Stimulated activated CD4-positive, alpha-beta T cell treated with anti-CD3 and anti-CD28 coated beads, Interleukin-2, amount 100 ng/mL, for 24 hours (primary cell): ENCODE measurements at places on chromosomes 6 and 20.

DNA sequence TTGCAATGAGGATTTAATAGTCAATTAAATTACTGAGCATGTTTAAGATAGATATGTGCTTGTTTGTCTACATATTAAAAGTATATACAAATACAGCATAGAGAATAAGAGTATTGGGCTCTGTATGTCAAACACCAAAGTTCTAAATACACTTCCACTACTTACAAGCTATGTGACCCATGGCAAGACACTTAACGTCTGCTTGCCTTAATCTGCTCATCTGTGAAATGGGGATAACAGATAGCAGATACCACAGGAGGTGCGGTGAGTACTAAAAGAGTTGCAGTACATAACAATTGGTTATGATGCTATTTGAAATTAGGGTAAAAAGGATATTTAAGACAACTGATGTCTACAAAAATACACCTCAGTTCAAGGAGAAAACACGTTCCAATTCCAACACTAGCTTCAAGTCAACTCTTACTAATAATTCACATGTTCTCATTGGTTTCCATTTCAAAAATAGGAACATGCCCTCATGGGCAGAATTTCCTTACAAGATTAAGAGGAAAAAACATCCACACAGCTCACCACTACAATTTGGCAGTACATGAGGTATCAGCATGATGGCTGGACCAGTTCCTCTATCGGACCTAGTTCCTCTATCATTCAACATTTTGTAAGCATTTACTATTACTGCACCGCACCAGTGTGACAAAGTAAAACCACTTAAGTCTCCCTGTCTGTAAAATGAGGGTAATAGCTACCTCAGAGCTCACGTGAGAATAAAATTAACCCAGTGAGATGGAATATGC lies 101.1 kb downstream of the SMLR1 start:
- DNase-seq, result no peak

DNA sequence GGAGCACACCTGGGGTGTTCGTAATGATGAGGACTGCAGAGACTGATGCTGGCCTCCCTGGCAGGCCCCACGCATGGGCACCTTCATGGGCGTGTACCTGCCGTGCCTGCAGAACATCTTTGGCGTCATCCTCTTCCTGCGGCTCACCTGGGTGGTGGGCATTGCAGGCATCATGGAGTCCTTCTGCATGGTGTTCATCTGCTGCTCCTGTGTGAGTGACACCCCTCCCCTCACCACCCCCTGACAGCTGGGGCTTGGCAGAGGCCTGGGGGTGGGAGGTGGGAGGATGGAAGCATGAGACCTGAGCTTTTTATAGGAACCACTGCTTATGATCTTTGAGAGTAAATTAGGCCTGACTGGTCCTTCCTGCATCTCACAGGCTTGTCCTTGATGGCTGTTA lies 6.7 kb downstream of the SLC12A5 start:
- DNase-seq, result no peak

- DNase-seq, result no peak
Measured at GRCh38 chr20:873875-874607, 40.5 kb downstream of the FAM110A start.

GRCh38 chr20:29878777-29879442 lies 1378.6 kb upstream of the DEFB115 start:
- DNase-seq, result no peak

DNA sequence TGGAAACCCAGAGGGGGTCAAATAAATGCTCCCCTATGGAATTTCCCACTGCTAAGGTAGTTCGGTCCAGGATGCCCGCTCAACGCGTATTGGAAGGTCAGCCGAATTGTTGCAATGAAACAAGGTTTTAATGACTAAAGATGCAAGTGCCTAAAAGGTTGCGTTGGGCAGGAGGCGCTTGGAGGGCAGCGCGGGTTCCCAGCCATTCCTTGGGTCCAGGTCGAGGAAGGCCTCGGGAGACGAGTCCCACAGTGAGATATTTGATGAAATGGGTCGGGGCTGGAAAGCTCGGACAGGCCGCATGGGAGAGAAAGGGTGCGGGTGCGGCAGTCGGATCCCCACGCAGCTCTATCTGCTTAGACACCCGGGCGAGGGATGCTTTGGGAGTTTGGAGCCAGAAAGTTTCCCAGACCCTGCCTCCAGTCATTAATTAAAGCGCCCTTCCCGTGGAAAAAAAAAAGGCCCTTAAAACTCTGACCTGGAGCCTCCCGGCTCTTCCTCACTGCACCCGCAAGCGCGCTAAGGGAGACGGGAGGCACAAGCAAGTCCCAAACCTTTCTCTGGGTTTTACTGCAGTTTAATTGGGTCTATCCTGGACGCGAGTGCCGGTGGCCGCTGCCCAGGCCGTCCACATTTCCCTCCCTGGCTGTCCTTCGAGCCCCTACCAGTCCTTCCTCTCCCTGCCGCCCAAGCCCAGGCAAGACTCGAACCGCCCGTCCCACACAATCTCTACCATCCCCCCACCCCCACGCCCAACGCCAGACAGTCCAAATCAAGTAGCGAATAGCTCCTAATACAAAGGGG lies 24.2 kb downstream of the TFAP2A start:
- DNase-seq, result no peak

GRCh38 chr6:35911871-35912653 lies 8.8 kb downstream of the SRPK1 start:
- DNase-seq, result no peak

DNA sequence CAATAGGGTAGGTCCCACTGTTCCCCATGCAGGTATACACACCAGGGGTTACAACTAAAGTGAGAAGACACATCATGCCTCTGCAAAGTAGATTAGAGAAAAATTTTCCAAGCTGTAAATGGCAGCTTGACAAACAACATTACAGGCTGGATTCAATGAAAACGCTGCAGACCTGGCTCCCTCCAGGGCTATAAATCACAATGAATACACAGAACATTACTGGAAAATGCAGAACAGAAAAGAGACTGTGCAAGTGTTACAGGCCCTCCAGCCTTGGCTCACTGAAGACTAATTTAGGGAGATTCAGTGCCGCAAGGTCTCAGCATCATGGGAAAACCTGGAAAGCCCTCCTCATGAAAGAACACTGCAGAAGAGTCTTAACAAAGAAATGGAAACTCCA lies 207.8 kb downstream of the KHDC1L start:
- DNase-seq, result no peak

DNA sequence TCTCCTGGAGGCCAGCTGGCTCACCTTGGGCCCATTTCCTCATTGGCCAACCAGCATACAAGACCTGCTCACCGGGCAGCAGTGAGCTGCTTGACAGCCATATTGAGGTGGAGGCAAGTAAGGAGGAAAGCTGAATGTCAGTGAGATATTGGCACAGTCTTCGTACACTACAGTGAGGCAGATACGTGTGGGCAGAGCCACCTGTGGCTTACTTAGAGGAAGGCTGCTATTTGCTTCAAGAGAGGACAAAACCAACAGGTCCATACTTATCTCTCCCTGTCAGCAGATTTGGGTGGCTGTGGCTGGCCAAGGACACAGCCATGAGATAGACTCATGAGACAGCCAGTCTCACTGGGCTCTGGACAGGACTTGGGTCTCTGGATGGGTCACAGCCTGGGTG lies 15.1 kb upstream of the MCM3 start:
- DNase-seq, result no peak

DNA sequence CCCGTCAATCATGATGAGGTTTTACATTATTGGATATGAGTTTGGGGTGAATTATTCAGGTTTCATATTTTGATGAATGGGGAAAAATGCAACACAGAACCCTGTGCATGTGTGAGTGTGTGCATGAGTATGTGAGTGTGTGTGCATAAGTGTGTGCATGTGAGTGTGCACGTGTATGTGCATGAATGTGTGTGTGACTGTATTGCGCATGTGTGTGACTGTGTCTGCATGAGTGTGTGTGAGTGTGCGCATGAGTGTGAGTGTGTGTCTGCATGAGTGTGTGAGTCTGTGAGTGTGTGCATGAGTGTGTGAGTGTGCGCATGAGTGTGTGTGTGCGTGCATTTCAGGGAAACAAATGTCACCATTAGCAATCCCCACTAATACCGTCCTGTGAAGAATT lies 18.5 kb upstream of the CDH4 start:
- no peak for DNase-seq

GRCh38 chr20:1888796-1889463 lies 6.3 kb upstream of the SIRPA start:
- no peak for DNase-seq

GRCh38 chr6:36284359-36284758 lies 14.5 kb downstream of the PNPLA1 start:
- no peak for DNase-seq
